ENCODE measurements at places on chromosomes 2 and 18.

DNA sequence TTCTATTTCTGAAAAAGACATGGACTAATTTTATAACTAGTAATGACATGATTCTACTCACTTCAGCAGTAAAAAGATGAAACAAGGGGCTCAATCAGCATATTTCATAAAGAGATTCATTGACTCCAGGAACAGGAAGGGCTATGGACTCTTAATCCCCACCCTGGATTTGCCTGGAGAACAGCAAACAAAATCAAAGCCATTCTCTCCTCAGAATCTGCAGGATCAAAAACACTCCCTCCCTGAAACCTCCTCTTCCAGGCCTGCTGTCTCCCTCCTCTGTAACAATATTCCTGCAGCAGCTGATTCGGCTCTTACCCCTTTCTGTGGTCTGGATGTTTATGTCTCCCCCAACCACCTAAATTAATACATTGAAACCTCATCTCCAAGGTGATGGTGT lies 57.0 kb downstream of the ZC3H8 start:
- no peak for DNase-seq

- DNase-seq = no peak
These were observed 17.6 kb upstream of the CHST9 start for GRCh38 chr18:27202741-27203140.

DNA sequence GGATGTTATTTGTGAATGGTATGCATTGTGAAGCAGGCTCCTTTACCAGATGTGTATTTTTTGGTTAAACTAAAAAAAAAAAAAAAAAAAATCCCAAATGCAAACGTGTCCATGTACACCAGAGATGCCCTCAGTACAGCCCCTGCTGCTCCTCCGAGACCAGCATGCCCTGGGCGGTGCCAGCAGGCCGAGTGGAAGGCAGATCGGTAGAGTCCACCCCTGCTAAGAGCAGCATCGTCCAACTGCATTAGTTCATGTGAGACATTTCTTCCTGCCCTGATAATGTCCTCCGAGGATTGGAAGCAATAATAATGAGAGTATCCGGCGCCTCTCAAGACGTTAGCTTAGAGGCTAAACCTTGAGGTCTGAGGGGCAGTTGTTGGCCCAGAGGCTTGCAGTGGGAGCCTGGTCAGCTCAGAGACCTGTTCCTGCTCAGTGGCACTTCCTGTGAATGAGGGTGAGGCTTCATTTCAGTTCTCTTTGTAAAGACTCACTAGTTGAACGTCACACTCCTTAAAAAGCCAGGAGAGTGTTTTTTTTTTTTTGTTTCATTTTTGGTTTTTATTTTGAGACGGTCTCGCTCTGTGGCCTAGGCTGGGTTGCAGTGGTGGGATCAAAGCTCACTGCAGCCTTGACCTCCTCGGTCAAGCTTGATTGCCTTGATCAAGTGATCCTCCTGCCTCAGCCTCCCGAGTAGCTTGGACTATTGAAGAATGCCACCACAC lies 5.6 kb downstream of the SLC66A3 start:
- DNase-seq = no peak

DNA sequence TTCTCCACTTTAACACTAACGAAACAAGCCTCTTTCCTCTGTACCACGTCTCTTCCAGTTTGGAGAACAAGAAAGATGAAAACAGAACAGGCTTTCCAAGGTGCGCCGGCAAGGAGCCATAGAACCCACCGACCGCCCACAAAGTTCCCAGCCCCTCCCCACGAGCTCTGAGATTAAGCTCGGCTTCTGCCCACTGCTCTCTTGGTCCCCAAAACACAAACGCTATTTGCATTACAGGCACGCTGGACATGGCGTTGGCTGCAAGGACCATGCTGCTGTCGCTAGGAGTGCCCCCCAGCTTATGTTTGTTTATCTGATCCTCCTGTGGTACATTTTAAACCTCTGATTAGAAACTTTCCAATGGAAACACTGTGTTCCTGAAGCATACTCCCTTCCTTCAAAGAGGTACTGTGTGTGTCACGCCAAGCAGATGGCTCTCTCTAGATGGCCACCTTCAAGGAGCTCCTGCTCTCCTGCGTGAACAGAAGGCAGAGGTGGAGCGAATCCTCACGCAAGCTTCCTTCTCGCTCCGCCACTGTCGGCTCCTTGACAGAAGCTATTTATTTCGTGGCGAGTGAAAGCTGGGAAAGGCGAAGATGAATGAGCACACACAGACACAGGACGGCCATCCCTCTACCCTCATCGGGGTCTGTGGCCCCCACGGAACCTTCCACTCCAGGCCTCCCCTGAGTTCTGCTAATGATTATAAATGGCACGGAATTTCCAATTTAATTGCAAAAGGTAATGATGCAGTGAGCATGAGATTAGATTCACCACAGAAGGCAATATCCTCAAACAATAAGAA lies 166.2 kb downstream of the EIPR1 start:
- DNase-seq = no peak

GRCh38 chr2:165060411-165060810 lies 105.1 kb upstream of the SLC38A11 start:
- no peak for DNase-seq

GRCh38 chr2:240949791-240950705 lies 43.9 kb downstream of the CROCC2 start:
- DNase-seq = no peak

DNA sequence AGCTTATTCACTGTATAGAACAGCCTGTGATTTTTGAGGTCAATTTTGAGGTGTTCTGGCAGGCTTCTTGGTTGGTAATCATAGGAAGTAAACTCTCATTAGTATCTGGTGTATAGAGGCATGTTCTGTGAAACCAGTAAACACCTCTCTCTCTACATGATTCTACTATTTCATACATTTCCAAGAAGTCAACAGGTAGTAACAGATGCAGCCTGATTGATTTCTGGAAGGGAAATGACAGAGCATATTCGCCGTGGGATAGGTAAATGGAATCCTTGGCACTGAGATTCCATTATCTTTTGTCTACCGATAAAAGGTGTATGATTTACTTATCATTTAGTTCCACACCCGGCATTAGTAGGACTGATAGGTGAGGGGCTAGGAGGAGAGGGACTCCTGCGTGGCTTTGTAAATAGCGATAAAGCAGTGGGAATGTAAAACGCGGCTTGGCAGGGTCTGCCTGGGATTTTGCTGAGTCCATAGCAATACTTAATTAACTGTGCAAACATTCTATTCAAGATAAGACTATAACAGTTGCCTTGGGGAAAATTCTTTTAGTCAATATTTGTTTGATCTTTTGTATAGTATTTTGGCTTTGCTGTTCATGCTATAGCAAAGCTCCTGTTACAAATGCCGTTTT lies 32.3 kb downstream of the LYPD6B start:
- DNase-seq = no peak

- DNase-seq = no peak
These were observed 97.1 kb downstream of the AQP4 start for GRCh38 chr18:26768385-26768784.

DNA sequence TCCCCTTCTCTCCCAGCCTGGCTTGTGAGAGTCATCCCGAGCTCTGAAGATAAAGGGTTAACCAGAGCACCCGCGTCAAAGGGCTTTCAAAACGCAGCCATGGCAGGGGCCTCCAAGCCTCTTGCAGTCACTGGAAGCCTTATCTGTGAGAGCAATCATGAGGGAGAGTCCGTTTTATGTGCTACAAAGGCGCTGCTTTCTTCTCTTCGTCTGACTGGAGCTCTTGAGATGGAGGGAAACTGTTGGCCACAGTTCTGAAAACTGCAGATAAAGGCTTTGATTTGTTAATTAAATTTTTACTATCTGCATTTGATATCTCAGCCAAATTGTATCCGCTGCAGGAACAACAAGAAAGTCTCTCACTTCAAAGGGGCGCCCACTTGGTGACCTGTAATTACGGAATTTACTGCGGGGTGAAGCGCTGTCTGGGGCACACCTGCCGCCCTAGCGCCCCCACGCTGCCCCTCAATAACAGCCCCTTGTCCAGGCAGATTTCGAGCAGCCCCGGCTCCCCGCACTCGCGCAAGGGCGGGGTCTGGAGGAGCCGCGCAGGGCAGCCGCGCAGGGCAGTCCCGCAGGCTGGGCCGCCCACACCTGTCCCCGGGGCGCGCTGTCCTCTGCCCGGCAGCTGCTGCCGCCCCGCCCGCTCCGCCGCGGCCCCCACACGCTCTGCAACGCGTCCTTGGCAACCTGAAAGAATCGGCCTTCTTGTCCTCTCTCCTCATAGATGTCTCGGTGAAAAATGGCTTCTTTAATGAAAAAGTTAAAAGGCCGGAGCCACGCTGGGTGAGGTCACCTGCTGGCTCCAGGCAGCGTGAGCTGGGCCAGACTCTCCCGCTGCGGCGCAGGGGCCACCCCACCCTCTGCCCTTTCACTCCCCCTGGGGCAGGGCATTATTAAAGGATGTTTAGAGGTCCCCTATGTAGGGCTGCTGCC lies 217.9 kb downstream of the VAPA start:
- DNase-seq = no peak

DNA sequence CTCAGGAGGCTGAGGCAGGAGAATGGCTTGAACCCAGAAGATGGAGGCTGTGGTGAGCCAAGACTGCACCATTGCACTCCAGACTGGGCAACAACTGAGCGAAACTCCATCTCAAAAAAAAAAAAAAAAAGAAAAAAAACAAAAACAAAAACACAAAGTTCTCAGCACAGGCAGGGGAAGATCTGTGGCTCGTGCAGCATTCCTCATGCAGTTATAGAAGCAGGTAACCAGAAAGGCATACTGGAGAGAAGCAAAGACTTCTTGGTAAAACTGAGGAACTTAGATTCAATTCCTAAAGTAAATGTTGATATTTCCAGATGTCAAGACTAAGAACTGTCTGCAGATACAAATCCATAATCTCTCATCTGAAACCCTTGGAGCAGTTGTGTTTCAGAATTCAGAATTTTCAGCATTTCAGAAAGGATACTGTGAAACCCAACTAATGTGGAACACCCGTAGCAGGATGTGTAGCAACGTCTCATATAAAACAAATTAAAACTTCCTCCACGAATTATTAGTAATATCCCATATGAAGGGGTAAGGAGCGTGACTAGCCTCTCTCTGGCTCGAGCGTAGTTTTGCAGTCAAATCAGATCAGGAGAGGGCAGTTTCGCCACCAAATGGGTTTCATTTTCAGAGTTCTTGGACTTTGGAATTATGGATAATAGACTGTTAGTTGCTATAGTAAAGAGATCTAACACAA lies 13.2 kb upstream of the SLC25A52 start:
- no peak for DNase-seq

DNA sequence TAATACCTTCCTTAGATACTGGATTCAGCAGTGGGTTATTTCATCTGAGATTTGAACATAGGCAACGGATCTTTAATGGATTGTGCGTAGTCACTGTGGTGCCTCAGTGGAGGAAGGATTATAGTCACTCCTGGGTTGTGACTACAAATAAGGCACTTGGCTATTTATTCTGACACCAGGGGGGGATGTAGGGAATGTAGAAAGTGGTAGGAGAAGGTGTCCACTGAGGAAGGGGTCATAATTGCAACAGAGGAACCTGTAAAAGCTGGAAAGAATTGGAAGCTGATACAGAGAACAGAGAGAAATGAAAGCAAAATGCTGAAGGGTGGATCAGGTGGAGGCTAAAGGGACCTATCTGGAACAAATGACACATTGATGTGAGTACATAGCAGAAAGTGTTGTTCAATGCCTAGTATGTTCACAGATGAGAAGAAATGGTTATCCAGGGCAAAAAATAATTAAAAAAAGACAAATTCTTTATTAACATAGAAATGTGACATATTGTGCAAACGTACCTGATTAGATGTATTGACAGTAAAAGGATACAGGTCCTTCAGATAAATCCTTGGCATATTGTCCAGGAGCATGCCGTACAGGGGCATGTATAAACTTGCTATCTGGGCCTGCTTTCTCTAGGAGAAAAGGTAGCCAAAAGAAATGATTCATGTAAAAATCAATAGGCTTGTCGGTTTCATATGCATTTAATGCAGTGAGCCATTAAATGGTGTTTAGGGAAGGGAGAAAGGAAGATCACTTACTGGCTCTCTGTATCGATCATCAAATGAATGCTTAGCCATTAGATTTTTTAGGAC lies 91.2 kb upstream of the CCDC195 start:
- DNase-seq = no peak

DNA sequence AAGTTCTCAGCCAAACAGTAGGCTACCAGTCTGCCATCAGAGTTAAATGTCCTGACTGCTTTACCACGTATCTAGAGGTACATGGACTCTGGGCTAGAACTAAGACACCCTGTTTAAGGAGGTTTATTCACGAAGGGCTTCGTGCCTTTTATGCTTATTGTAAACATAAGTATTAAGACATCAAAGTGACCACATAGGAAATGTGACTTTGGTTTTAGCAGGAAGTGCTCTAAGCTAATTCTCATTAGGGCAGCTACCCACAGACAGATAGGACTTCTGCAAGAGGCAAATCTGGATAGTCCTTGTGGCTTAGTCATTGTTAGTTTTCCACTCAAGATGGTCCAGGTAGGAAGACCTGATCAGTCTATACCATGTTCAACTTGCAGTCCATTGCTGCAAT lies 233.3 kb upstream of the MGAT5 start:
- no peak for DNase-seq

GRCh38 chr18:59876310-59876626 lies 23.5 kb upstream of the PMAIP1 start:
- no peak for DNase-seq

- DNase-seq = no peak
These were observed 106.2 kb upstream of the RNF152 start for GRCh38 chr18:61998957-61999356.

- no peak for DNase-seq
These were observed 60.1 kb downstream of the FMNL2 start for GRCh38 chr2:152395103-152395502.

DNA sequence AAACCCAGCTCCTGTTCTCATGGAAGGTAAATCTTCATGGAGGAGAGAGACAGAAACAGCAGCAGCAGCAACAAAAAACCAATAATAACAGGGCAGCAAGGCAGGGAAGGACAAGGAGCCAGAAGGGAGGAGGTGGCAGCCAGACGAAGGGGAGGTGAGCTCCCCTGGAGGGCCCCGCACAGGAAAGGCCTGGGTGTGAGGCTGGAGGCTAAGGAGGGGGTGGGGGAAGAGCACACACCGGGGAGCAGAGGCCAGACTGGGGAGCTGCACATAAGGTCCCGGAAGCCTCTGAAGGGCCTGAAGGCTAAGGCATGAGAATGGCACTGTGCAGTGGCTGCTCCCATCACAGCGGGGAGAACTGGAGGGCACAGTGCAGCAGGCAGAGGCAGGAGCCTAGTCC lies 94.8 kb upstream of the SMAD7 start:
- no peak for DNase-seq

GRCh38 chr2:227153758-227154486 lies 10.1 kb downstream of the COL4A4 start:
- no peak for DNase-seq

GRCh38 chr18:13545955-13546354 lies 180.4 kb downstream of the FAM210A start:
- no peak for DNase-seq

- no peak for DNase-seq
These were observed 198.3 kb upstream of the NABP1 start for GRCh38 chr2:191479680-191480023.

- DNase-seq = no peak
These were observed 237.0 kb downstream of the IKZF2 start for GRCh38 chr2:212914392-212914791.

- DNase-seq = no peak
These were observed 30.9 kb downstream of the TMEM182 start for GRCh38 chr2:102792568-102793208.

Data from SIG-M5 (cell line).